ENCODE measurements at places on chromosomes 12 and 14. TPM values are rescaled to one million over a fixed set of nuclear protein-coding genes. Genes with fewer than 3 reads are reported as not detected.

- DNase-seq = no peak
Observed at GRCh38 chr14:23550812-23551265, 726 bp downstream of the ZFHX2 start.

DNA sequence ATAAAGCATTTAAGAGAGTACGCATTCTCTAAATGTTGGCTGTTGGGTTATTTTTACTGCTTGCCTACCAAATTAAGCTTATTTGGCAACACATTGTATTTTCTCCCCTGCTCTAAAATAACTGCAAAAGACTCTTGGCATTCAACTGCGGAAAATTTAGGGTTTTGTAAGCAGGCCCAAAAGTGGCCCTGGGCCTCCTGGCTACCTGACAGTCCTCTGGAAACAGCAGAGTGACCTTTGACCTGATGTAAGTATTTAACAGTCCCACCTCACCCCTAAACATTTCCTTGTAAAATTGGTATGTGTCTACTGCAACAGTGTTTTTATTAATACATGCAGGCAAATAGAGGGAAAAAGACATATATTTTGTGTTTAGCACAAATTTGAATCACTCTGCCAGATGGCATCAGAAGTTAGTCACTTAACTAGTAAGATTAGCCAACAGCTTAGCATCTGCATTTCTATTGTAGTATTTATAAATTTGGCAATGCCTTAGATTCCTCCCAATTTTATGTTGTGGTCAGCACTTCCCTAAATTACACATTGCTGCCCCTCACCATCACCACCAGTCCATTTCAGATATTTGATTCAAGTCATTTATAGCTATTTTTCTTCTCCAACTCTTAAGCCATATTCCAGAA lies 11.2 kb downstream of the LLPH start:
- DNase-seq = no peak

Gene CLEC1B
- polyA plus RNA-seq = 0.43 TPM

DNA sequence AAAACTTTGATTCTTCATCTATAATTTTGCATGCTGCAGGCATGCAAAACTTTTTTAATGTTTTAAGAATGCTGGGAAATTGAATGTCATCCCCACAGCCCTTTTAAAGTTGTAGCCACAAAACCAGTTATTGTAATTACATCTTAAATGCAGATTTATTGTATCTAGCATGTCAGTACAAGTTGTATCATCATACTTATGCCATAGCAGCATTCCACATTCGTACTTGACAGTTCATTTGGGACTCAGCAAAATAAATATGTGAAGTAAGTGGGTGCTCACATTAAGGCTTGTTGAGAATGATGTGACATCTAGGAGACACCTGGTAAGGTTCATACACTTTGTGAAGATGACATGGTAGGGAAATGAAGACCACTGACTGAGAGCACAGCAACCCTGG lies 44.0 kb upstream of the GZMB start:
- no peak for DNase-seq

Gene RIPK3
- 3.5 TPM for polyA plus RNA-seq

GRCh38 chr14:93970965-93971634 lies 5.3 kb downstream of the ASB2 start:
- DNase-seq = no peak

Gene RHOJ
- 21.8 TPM for polyA plus RNA-seq

GRCh38 chr14:65465584-65465983 lies 53.1 kb downstream of the FUT8 start:
- no peak for DNase-seq

Gene LRRC10
- 0.08 TPM for polyA plus RNA-seq

Gene SOCS2
- 36.1 TPM for polyA plus RNA-seq

- no peak for DNase-seq
Observed at GRCh38 chr14:37779480-37779879, 184.1 kb downstream of the TTC6 start.
